ENCODE measurements at places on chromosomes 13 and 19.
A peak's percentile ranks its signal among the peaks of the same experiment; 100 is the strongest.

DNA sequence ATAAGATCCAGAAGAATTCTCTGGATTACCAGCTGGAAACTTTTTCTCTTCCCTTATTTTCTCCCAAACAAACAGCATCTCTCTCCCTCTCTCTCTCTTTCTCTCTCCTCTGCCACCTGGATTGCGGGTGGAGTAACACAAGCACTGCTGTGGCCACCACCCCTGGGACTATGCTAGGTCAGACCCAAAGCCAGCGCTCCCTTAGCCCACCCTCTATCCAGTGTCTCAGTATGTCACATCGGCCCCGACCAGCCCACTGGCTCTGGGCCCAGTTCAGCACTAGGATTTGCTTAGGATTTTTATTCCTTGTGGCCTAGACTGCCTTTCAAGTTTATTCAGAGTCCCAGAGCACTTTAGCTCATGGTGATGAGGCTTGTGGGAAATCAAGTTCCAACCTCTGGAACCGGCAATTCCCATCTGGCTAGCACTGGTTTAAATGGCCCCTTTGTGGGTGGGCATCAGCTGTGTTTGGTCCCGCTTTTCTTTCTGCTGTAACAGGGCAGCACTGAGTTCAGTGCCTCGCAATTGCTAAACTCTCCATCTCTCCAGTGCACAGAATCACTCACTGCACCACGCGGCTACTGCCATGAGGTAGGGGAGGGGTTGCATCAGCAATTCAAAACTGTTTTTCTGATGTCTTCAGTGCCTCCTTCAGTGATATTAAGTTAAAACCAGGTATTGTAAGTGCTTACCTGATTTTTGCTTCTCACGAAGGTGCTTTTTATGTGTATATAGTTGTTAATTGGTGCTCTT, 1623.1 kb downstream of the SLITRK5 start:
- DNase-seq = no peak

- DNase-seq = no peak
These were observed 116.4 kb downstream of the RFC3 start for GRCh38 chr13:33934343-33934742.

- DNase-seq = peak; percentile 73
These were observed 114.0 kb downstream of the UQCRFS1 start for GRCh38 chr19:29098863-29099481.

DNA sequence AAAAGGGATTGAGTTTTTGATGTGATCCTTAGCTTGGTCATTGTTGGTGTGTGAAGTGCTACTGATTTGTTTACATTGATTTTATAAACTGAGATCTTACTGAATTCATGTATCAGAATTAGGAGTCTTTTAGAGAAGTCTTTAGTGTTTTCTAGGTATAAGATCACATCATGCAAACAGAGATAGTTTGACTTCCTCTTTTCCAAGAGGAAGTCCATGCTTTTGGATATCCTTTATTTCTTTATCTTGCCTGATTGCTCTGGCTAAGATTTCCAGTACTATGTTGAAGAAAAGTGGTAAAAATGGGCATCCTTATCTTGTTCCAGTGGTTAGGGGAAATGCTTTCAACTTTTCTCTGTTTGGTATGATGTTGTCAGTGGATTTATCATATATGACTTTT, 561.2 kb upstream of the SLITRK1 start:
- DNase-seq = no peak

- DNase-seq = no peak
These were observed 103.4 kb downstream of the FRY start for GRCh38 chr13:32135056-32135390.

DNA sequence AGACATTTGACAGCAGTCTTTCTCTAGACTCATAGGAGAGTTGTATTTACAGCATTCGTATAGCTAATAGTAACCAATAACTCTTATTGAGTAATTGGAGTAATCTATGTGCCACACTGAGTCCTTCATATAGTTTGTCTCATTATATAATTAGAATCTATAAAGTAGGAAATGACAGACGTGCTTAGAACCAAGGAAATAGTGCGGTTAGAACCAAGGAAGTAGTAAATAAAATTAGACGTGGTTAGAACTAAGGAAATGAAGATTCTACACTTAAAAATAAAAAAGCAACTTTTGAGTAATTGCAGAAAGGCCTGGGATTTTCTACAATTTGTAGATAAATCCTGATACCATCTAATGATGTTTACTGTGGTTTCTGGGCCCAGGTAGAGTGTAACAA, 107.8 kb upstream of the TNFSF11 start:
- no peak for DNase-seq

GRCh38 chr13:102700088-102701031, 5.5 kb upstream of the METTL21C start:
- no peak for DNase-seq

DNA sequence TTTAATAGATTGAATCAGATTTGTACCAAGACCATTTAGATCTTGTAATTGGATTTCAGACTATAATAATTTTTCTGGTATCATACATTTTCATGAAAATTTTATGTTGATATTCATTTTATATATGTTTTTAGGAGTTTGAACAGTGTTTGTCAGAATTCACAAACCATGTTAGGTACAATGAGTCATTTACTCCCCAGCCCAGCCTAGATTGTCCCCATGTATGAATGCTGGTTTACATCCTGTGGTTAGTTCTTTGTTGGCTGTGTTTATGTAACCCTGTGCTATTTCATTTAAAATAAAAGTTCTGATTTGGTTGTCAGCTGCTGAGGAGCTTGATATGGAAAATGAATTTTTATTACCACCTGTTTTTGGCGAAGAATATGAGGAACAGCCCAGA, 96.7 kb downstream of the GJA3 start:
- no peak for DNase-seq

- DNase-seq = no peak
These were observed 131.0 kb upstream of the ZNF91 start for GRCh38 chr19:23526302-23526701.

DNA sequence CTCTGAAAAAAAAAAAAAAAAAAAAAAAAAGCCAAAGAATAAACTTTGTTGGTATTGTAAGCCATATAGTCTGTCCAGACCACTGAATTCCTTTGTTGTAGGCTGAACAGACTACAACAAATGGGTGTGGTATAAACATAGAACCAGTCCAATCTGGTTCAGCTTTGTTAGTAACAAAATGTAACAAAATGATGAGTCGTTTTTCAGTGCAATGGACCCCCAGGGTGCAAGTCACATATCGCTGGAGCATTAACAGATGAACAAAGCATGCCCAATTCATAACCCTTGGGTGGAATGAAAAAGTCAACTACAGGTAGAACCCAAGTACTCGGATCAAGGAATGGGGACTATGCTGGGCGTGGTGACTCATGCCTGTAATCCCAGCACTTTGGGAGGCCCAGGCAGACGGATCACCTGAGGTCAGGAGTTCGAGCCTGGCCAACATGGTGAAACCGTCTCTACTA, 13.6 kb upstream of the FCHO1 start:
- DNase-seq = no peak

- DNase-seq = no peak
These were observed 33.2 kb upstream of the PEPD start for GRCh38 chr19:33554821-33555220.

DNA sequence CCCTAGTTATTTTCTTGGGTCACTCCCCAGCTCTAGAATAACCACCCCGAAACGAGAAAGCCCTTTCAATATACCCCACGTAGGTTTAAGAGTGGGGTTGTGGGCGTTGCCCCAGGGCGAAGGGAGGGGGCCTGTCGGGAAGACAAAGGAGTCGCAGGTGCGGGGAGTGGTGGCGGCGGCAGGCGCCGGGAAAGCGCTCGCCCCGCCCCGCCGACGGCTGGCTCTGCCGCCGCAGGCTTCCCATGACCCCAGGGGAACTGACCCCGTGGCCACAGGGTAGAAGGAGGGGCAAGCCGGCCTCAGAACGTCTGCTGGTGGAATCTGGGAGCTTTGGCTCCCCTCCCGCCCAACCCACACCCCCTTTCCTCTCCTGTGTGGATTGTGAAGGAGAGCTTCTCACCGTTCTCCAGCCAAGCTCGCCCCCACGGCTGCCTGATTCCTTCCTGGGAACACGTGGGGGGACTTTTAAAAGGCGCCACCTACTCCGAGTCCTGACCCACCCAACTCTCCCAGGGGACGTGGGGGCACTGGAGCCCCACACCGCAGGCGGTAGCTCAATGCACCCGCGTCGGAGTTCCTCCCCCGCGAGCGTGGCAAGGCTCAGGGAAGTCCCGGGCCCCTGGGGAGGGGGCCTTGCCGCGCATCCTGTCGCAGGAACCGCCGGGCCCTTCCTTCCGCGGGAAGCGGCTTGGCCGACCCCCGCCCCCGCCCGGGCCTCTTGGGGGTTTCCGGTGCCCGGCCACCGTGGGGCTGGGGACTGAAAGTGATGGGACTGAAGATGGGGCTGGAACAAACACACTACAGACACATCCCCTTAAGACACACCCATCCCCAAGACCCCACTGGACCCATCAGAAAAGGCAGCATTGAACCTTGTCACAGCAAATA, 5.5 kb downstream of the IER2 start:
- peak; percentile 92 for DNase-seq

- no peak for DNase-seq
These were observed 1203.5 kb upstream of the PRR20A start for GRCh38 chr13:55937180-55937579.

GRCh38 chr13:106836186-106836802, 268.4 kb upstream of the ARGLU1 start:
- DNase-seq = no peak

- DNase-seq = peak; percentile 71
These were observed 81.4 kb downstream of the RNASEH2B start for GRCh38 chr13:50990818-50991506.

- no peak for DNase-seq
These were observed 603 bp downstream of the GPALPP1 start for GRCh38 chr13:44989941-44990340.

All from heart left ventricle (tissue), 16 donors.